ENCODE measurements at places on chromosomes 6 and 20.

DNA sequence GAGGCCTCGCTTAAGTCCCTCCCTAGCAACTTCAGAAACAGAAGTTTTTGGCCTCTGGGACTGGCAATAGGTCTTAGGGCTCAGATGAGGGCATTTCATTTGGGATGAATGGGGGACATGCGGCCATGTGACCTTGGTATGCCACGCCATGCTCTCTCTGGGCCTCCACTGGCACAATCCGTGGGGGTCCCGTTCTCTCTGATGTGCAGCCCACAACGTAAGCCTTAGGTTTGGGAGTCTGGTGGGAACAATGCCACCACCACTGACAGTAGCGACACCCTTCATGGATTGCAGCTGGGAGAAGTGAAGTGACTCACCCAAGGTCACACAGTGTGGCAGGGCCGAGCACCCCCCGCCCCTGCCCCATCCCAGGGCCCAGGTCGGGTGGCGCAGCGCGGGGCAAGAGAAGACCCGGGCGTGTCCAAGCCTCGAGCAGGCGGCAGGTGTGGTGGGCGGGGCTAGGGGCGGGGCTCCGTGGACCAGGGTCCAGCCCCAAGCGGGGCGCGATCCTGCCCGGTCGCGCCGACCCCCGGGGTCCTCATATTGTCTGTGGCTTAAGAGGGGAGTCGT is 864 bp upstream of the CEBPB start:
- DNase-seq, result no peak

- peak; percentile 77 for DNase-seq
These were observed 11.5 kb upstream of the ZNF133 start for GRCh38 chr20:18276821-18277220.

GRCh38 chr6:161622779-161623178 is 348.9 kb upstream of the AGPAT4 start:
- DNase-seq, result no peak

DNA sequence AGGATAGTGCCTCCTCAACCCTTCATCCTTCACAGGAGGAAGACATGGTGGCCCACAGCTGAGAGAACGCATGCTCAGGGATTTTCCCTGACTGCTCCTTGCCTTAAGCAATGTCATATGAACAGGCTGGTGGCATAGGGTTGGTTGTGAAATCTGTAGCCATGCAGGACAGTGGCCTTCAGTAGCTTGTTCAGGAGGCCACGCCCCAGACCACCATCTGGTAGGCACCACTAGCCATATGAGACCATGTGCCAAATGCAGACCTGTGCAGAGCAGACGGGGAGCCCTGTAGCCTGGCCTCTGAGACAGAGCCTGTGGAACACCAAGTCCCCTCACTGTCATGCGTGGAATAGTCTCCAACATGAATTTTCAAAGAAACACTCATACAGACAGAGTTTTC is 76.5 kb downstream of the ADTRP start:
- no peak for DNase-seq

GRCh38 chr6:89353702-89354392 is 1.3 kb upstream of the UBE2J1 start:
- DNase-seq, result no peak

- DNase-seq, result no peak
These were observed 55.5 kb upstream of the ARMH2 start for GRCh38 chr6:24854077-24854666.

- DNase-seq, result no peak
These were observed 77.7 kb upstream of the CLDN20 start for GRCh38 chr6:155186052-155186658.

DNA sequence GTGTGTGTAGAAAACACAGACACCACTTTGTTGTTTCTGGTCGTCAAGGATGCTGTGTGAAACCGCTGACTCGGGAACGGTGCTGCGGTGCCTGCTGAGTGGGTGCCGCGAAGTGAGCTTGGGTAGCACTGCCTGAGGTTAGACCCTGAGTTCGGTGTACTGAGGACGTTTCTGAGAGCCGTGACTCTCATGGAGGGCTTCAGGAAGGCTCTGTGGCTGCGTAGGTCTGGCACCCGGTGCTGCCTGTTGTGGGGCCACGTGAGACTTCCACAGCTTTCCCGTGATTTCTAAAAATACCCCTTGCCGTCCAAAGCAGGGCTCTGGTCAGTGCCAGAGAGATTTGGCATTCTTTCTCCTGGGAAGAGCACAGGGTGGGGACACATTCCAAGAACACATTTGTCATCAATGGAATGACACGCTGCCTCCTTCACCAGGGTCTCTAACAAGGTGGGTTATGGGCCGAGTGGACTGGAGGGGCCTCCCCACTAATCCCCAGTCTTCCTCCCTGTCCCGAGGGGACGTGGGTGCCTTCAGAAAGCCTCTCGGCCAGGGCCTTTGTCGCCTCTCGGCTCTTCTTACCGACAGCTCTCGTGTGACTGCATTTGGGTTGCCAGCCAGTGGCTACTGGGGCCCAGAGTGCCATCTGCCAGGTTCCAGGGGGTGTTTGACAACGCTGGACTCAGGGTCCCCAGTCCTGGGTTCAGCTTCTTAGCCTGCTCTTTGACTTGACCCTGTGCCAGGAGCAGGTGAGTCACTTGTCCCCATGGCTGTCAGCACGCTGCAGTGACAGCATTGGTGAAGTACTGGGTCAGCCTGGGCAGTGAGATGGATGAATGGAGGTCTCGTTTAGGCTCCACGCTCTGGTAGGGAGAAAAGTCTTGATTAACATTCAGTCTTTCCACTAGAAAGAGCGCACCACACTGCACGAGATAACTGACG is 62.2 kb downstream of the SYNJ2 start:
- no peak for DNase-seq

DNA sequence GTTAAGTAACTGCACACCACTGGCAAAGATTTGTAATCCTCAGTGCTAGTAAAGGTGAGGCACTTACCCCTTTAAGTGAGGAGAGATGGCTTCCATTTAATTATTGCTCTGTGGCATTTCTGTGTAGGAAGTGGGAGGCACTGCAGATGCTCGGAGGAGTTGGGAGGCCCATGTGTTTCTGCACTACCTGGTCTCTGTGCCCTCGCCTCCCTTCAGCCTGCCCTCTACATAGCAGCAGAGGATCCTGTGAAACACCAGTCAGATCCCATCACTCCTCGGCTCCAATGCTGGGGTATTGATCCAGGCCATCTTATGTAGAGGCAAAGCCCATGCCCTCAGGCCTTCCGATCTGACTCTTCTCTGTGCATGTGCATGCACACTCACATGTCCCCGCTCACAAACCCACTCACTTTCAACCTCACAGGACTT is 67.0 kb downstream of the SLX4IP start:
- DNase-seq, result peak; percentile 25

Data from COLO829 (cell line).